Right lung (tissue), 10 donors: ENCODE measurements at places on chromosomes 7 and 10.

DNA sequence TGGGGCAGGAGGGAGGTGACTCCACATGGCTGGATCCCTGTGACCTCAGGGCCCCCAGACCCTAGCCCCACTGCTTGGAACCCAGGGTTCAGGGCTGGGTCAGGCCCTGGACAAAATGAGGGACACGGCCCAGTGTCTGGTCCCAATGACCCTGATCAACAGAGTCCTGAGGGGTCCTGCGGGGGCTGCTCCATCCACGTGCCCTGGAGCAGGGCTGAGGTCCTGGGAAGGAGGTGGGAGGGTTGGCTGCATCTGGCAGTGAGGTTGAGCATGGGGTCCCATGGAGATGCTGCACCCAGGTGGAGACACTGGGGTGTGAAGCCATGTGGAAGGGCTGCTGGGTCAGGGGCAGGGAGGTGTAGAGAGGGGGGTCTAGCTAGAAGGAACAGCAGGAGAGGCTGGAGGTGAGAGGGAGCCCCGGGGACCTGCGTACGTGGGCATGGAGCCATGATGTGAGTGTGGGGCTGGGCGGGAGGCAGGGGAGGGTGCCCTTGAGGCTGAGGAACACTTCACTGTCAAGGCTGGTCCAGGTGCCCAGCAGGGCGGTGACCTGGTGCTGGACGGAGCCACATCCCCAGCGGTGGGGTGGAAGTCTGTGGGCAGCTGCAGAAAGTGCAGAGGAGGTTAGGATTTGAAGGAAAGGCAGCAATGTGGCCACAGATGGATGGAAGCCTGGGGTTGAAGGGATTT lies 604 bp downstream of the SCART1 start:
- no peak for DNase-seq

GRCh38 chr7:150977382-150978125 lies 567 bp downstream of the KCNH2 start:
- DNase-seq, result no peak

DNA sequence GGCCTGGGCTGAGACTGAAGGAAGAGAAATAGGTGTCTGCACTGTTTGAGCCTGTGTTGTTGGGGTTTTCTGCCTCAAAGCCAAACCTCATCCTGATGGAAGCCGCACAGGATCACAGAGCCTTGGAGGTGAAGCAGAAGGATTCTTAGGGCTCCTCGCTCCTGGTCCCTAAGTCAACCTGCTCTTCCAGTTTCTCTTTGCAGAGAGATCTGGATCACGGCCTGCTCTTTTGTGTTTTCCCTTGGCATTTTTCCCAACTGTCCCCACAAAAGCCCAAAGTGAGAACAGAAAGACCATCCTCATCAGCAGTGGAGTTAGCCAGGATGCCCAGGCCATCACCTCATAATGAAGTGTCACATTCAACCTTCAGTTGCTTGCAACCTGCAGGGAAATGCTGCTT lies 20.3 kb upstream of the PPIA start:
- no peak for DNase-seq

DNA sequence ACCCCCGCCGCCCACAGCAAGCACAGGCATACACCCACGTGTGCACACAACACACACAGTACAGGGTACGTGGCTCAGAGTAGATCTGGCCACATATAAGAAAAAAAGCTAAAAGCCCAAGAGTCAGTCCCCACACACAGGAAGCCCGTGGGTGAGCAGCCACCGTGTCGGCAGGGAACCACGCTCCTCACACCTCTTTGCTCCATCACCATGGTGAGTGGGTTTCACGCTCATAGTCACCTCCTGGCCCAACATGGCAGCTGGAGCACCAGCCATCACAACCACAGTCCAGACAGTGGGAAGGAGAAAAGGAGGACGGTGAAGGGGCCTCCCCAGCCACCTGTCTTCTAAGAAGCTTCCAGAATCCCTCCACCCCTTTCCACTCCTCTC lies 76.0 kb upstream of the PDGFA start:
- DNase-seq, result no peak

DNA sequence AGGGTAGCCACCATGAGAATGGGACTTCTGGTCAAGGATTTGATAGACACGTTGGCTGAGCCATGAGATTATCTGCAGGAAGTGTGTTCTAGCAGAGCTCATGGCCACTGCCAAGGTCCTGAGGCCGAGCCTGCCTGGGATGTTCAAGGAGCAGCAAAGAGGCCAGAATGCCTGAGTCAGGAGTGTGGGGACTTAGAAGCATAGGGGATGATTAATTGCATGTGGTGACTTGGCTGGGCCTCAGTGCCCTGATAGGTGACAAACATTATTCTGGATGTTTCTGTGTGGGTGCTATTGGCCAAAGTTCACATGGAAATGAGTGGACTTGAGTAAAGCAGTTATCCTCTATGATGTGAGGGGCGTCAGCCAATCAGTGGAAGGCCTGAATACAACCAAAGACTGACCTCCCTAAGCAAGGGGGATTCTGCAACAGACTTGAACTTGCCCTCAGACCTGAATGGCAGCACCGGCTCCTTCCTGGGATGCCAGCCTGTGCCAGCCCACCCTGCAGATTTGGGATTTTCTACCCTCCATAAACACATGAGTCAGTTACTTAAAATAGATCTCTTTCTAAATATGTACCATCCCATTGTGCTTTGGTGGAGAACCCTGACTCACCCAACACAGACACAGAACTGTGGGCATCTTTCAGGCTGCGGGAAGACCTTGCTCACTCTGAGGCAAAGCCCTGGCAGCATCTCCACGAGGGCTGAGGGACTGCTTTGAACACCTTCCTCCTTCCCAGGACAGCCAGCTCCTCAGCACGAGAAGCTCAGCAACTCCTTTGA lies 363.9 kb upstream of the MGMT start:
- no peak for DNase-seq

- peak; percentile 68 for DNase-seq
Measured at GRCh38 chr10:68560186-68560942, at the start of gene TET1. TSS of gene TET1 (plus strand) at chr10:68560337. CDS start at chr10:68572339, 12,002 bp downstream.

DNA sequence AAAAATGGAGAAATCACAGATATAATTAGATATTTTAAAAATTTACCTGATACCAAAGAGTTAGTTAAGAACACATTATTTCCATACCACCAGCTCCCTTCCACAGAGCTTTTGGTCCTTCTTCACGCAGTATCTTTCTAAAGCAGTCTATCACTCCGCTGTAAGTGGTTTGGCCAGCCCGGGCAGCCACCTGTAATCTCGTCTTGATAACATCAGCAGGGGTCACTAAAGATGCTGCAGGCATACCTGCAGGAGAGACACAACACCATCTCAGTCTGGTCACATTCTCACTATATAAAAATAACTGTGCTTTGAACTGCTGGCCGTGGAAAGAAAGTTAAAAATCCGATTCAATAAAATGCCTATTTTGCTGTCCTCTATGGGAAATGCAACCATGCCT lies 200.1 kb downstream of the SLC25A13 start:
- DNase-seq, result no peak

DNA sequence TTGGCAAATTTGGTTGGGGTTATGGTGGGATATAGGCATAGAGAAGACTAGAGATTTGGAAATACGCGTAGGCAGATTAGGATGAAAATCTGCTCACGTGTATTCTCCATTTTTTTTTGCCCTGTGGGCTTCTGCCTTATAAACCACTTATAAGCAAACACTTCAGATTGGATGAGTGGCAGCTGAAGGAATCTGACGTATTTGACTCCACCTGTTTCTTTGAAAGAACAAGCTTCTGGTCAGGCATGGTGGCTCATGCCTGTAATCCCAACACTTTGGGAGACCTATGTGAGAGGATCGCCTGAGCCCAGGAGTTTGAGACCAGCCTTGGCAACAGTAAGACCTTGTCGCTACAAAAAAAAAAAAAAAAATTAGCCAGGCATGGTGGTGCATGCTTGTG lies 5.1 kb downstream of the STK31 start:
- DNase-seq, result no peak

DNA sequence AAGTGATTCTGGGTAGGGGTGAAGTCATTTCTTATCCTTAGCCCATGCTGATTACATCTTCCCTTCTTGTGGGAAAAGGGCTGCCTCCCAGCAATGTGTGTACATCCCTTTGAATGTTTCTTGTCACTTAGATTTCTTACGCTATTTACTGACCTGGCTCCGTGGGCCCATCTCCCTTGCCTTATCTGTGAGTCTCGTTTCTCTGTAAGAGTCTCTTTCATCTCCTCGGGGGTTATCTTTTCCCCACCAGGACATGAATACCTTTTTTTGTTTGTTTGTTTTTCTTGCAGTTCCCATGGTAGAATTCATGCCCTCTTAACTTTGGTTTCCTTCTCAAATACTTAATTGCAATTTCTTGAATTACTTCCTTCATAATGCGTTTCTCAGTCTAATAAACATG lies 107.7 kb downstream of the BAMBI start:
- DNase-seq, result no peak

DNA sequence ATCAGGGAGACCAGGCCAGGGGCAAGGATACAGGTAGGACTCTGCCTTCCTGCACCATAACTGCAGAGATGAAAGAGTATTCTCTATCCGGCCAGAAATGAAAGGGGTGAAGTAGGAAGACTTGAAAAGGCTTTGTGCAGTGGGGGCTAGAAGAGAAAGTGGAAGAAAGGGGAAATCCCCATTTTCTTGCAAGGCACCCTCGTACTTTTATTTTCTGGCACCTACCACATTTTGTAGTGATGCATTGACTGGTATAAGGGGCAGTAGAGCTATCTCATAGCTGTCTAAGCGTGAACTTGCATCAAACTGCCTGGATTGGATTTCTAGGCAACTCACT lies 752 bp upstream of the CAMK2G start:
- no peak for DNase-seq

DNA sequence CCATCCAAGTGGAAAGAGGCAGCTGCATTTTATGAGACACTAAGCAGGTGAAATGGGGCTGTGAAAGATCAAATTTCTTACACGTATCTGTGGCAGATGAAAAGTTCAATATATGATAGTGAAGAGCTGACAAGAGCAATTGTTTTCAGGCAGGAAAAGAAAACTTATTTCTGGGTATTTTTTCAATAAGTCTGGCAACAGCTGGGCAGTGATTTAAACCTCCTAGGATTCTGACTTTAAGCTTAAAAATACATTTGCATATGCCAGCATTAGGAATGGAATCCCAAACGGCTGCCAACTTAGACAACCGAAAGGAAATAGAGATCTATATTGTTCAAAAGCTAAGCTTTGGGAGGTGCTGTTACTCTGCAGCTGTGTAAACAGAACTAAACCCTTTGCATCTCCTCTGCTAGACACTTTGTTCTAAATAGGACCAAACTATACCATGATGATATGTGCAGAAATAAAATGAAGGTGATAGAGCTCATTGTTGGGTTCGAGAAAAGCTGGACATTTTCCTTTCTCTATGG lies 26.1 kb downstream of the DYNC1I1 start:
- DNase-seq, result no peak

- DNase-seq, result no peak
Measured at GRCh38 chr10:69600761-69601330, 27.6 kb upstream of the NEUROG3 start.

GRCh38 chr10:111522141-111522540 lies 445.3 kb downstream of the ADRA2A start:
- no peak for DNase-seq

- DNase-seq, result no peak
Measured at GRCh38 chr10:43693602-43694001, 44.9 kb upstream of the ZNF32 start.

- no peak for DNase-seq
Measured at GRCh38 chr7:24793982-24794648, 36.9 kb upstream of the GSDME start.

DNA sequence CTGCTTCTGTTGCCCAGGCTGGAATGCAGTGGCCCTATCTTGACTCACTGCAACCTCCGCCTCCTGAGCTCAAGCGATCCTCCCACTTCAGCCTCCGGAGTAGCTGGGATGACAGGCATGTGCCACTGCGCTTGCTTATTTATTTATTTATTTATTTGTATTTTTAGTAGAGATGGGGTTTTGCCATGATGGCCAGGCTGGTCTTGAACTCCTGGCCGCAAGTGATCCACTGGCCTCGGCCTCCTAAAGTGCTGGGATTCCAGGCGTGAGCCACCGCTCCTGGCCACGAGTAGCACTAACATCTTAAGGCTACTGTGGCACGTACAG lies 70.9 kb downstream of the CARD11 start:
- DNase-seq, result no peak

DNA sequence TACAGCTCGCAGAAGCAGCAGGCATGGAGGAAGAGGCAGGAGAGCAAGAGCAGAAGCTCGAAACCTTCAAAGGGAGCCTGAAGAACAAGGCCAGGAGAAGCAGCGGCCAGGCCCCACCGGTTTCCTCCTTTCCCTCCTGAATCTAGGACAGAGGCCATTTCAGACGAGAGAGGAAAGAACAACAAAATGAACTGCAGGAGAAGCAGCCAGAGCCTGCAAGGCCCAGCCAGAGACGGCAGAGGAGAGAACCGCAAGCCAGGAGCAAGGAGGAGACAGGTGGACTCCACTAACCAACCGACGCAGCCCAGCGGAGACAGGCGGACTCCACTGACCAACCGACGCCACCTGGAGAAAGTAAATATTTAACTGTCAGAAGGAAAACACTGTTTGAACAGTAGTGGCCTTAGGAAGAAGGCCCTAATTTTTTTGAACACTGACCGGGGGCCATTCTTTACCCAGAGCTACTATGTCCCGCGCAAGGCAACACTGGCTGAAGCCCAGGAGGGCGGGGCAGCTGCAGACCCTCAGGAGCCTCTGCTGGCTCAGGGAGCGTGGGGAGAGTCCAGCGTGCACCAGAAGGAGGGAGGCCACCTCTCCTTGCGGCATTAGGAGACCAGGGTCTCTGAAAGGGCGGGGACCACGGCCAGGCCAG lies 559.2 kb downstream of the PTPRN2 start:
- DNase-seq, result no peak

DNA sequence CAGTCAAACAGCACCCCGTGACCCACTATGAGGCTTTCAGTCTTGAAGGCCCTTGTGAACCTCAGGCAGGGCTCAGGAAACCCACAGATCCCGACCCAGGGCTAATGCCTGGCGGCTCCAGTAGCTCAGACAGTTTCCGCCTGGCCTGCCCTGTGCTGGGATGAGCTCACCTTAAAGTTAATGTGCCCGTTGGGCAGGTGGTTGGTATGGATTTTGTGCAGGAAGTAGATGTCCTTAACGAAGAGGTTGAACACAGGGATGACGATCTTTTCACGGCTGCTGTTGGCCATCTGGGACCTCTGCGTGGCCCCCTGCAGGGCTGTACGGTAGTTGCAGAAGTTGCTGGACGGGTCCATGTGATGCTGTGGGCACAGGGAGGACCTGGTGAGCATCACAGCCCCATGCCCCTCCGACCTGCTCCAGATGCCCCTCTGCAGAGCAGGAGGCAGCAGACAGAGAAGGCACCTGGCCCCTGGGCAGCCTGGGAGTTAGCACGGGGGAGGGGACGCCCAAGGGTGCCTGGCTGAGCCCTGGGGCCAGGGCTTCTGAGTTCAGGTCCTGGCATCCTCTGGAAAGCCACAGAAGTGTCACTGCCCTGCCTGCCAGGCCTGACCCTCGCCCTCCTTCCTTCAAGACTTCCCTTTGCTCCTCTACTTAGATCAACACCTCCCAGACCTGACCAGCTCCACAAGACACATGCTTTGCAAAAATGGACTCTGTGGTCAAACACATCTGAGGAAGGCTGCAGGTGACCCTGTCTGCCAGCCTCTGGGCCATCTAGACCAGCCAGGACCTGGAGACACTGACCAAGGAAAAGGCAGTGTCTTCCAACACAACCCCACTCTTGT lies 59.8 kb downstream of the CSGALNACT2 start:
- no peak for DNase-seq
